ENCODE measurements at places on chromosomes 7 and 10.
A peak's percentile ranks its signal among the peaks of the same experiment; 100 is the strongest.

DNA sequence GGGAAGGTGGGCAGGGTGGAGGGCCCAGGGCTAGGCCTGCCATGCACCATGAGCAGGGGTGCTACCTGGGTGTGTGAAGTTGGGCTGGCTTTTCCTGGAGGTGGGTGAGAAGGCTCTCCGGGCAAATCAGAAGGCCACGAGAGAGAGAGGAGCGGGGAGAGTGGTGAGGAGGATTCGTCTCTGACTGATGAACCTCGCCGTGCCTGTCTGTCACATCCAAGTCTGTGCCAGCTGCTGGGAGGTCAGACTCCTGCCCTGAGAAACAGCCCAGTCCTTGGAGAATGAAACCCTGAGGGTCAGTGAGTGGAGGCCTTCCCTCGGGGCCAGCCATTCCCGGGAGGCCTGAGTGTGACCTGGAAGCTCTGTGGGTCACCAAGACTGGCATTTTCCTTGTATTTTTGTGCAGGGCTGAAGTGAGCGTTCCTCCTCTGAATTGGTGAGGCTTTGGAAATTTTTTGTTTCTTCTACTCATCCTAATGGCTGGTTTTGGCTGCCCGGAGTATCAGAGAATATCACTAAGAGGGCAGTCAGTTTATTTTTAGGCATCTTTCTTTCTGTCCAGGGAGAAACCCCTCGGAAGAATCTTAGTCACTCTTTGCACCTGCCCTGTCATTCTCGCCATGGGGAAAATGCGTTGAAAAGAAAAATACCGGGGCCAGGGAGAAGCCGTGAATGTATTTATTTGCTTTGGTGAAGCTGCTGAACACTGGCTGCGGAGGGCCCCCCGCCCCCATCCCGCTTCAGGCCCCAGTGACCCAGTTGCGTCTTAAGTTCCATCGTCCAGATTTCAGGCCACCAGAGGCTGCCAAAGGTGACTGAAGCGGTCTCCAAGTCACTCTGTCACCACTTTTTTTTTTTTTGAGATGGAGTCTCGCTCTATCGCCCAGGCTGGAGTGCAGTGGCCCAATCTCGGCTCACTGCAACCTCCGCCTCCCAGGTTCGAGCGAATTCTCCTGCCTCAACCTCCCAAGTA, 6.5 kb upstream of the AP5Z1 start:
- DNase-seq, result no peak

DNA sequence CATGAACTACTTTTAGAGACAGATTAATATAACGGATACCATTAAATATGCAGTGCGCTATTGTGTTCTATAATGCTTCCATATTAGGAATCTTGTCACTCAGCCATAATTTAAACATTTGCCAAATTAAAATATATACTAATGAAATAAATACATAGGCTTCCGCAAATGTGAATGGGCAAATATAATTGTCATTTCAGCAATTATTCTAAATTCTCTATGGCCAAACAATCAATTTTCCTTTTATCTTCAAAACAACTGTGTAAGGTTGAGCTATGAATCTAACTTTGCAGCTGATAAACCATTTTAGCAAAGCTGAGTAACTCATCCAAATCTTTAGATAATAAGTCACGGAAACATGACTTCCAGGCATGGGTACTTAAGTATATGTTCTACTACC, 20.7 kb upstream of the TSPAN13 start:
- DNase-seq, result no peak

DNA sequence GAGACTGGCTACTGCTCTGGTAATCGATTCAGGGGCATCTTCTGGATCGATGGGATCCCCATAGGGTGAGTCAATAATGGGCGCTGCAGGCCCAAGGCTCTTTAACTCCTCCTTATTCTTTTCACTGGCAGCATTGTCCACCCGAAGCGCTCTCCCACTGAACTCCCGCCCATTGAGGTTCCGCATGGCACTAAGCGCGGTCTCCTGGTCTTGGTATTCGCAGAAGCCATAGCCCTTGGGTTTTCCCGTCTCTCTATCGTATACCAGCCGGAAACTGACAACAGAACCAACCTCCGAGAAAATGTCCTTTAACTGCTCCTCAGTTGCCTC, 285 bp downstream of the CSTF2T start:
- no peak for DNase-seq

DNA sequence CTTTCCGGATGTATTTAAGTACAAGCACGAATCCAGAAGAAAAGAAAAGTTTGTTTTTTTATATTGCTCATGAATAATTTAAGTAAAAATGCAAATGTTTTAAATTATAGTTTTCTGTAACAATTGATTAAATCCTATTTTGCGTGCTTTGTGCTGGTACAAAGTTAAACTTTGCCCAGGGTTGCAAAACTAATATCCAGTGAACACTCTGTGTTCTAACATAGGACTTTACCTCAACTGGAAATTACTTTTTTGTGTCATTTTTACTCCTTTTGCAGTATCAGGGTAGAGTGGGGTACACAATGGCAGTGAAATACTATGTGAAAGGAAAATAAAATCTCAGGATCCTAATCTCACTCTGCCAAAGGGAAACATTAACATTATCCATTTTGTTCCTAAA, 801.4 kb upstream of the MBL2 start:
- DNase-seq, result no peak

- peak; percentile 99 for DNase-seq
These were observed 289.3 kb downstream of the PTEN start for GRCh38 chr10:88152728-88153133.

DNA sequence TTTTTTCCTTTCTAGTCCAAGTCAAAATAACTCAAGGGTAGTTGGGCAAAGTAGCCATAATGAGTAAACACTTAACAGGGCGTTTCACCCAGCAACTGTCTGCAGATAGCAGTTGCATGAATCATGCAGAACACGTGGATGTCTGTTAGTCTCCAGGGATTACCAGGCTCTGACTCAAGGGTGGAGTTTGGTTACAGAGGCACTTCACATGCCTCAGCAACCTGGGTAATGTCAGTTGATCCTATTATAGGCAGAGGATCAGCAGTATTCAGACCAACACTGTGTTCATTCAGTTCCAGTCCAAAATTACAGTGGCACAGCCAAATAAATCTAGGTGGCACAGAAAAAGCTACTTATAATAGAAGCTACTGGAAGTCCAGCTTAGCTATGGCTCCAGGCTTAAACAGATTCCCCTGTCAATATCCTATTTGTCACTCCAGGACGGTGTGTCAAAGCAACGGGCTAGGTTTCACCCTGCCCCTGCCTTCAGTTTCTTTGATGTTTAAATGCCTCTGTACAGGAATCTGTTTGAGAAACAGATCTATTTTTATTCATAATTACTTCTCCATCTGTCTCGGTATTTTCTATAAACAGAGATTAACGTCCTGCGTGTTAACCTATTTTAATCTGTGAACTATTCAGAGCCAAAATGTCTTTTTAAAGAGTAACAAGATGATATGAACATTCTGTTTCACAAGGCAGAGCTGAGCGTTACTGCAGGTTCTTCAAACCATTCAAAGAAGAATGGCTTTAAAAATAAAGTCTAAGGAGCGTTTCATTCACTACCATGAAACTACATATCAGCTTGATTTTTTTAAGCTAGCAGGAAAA, 162.6 kb upstream of the AKR1E2 start:
- DNase-seq, result peak; percentile 100

DNA sequence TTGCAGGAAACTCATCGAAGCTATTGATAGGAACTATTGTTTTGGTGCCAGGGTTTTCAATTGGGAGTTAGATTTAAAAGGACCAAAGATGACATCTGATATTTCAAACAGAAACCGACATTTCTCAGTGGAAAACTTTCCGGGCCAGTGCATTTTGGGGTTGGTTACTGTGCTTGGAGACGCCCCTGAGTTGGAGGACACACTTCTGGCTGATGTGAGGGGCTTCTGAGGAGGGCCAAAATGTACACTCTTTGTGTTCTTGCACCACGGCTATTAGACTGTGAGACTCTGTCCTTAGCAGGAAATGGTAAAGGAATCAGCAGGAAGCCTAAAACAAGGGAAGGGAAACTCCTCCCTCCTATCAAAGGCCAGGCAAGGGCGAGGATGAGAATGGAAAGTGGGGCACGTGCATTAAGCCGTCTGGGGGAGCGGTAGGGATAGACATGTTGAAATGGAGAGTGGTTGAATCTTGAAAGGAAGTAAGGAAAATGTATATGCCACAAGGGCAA, 1.8 kb upstream of the SRGN start:
- peak; percentile 35 for DNase-seq

DNA sequence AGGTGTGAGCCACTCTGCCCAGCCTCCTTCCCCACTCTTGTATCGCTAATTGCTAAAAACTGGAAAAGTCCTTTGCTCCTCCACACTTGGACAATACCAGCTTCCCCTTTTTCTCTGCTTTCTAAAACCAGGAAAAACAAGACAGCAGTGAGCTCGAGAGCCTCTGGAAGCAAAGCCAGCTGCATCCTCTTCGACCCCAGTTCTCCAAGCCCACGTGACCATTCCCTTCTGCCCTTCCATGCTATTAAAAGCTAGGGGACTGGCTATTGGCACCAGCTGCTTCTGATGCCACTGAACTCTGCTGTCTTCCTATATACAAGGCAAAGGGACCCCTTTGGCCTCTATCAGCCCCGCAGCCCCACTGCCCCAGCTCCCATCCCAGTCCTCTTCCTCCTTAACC, 92.2 kb downstream of the SPDYE5 start:
- DNase-seq, result no peak

GRCh38 chr10:86282664-86283465, 83.7 kb downstream of the GRID1 start:
- DNase-seq, result no peak

- DNase-seq, result no peak
These were observed 1.9 kb downstream of the COBL start for GRCh38 chr7:51314726-51315125.

DNA sequence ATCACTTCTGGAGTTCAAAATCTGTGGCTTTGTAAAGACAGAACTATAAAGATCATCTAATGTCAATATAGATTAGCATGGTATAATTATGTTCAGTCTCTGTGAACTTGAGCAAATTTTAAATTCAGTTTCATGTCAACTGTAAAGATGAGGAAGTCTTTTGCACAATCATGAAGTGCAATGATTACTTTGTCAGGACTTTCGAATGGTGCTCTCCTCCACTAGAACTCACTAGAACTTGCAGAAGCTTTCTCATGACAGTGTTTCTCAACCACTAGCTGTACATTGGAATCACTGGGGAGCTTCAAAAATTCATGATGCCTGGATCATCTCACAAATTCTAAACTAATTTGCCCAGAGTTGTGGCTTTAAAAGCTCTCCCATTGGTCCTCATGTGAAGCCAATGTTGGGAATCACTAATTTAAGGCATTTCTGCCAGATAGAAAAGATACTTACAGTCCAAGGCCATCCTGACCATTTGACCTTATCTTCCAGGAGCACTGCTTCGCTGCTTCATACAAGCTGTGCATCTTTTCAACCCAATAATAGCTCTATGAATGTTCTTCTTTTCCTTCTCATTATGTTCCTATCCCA, 12.9 kb downstream of the OR2AE1 start:
- DNase-seq, result no peak

- no peak for DNase-seq
These were observed 103.0 kb upstream of the YAE1 start for GRCh38 chr7:39463252-39463651.

- no peak for DNase-seq
These were observed 229.5 kb downstream of the ARHGAP21 start for GRCh38 chr10:24494236-24494635.

Data from AG10803 (cell line).